ENCODE measurements at places on chromosomes 5 and 9.
A peak's percentile ranks its signal among the peaks of the same experiment; 100 is the strongest.

- no peak for DNase-seq
These were observed 104.8 kb upstream of the RAD23B start for GRCh38 chr9:107178293-107178692.

DNA sequence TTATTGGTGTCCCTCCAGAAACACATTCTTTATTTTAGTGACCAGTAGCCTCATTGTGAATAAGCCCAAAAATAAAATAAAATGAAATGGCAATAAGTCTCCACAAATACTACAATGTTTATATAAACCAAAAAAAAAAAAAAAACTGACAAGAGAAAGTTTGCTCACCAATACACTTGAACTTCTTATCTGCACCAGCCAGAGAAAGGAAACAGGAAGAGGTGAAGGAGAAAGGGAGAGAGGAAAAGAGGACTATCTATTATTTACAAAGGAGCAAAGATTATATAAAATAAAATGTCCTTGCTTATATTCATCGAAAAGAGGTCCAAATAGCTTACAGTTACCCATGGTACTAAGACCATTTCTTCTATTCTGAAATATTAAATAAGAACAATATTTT is 176.4 kb upstream of the CCNG1 start:
- no peak for DNase-seq

DNA sequence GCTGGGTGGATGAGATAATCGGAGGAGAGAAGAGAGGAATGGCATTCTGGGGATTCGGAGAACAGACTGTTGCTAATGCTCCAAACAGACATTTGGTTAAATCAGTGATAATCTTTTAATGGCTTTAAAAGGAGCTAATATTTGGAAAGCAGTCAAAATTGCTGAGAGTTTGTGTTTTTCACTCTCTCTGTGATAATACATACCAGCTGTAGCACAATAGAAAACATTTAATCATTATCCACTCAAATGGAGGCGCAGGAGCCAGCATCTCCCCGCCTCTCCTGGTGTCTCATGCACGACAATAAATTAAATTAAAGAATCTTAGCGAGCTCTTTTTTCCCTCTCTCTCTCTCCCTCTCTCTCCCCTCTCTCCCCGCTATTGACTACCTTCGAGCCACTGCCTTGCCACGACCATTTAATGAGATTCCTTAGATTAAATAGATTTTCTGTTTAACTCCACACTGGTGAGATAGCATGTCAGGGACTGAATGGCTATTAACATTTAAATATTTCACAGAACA is 268.6 kb upstream of the MVB12B start:
- no peak for DNase-seq

DNA sequence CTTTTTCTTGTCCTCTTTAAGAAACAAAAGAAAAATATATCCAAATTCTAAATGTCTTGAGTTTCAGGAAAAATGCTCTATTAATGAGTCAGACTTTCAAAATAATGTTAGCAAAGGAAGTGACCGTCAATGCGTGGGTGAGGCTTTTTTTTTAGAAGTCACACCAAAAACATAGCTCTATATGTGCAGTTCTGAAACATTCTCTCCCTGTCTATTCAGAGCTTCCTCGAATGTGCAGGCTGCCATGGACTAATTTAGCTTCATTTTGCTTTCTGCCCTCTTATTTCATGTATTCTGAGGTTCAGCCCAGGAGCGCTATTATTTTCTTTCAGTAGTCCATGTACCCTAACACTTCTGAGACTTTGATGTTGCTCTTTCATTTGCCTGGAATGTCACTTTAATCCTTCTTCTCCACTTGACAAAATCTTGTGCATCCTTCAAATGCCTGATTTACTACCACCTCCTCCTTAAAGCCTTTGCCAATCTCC is 72.5 kb upstream of the RASA1 start:
- no peak for DNase-seq

GRCh38 chr5:167764641-167765289 is 526.7 kb upstream of the WWC1 start:
- DNase-seq = no peak

- DNase-seq = no peak
These were observed 83.3 kb downstream of the MLLT3 start for GRCh38 chr9:20538956-20539355.

GRCh38 chr9:117800389-117800788 is 96.2 kb downstream of the TLR4 start:
- no peak for DNase-seq

- DNase-seq = no peak
These were observed 3.7 kb downstream of the LCN9 start for GRCh38 chr9:135666534-135667462.

DNA sequence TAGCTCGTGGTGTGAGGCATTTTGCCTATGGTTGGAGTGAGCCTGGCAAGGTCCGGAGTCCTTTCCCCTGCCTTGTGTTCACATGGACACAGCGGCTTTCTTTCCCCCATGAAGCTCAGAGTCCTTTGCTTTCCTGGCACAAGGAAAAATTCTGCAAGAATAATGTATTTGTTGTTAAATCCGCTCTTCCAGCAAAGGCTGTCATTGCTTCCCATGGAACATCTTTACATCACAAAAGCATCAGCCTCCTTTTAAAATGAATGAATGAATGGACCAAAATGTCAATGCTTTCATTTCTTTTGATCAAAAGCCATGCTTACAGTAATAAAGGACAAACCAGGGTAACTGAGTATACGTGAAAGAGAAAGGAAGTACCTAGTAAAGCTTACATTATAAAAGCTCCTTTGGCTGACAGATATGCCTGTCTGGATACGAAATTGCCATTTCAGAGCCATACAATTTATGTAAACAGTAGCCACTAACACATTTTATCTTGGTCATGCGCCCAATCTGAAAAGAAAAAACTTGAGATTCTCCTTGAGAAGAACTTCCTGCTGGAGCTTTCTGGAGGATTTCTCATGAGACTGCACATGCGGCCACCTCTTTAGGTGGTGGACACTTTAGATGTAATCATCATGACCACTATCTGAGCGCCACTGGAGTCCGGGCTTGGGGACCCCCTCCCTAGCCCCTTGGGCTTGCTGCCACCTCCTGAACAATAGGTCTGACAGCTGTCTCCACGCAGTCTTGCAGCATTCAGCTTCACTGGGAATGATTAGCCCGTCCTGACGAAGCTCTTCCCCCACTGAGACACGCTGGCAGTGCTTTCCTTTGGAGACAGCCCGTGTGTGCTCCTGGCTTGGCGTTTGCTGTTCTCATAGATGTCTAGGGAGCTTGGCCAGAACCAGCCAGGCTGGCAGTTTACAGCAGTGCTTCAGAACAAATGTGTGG is 355.9 kb downstream of the ADAMTS6 start:
- DNase-seq = no peak

- DNase-seq = no peak
These were observed 120.1 kb upstream of the TMEM161B start for GRCh38 chr5:88388476-88389337.

DNA sequence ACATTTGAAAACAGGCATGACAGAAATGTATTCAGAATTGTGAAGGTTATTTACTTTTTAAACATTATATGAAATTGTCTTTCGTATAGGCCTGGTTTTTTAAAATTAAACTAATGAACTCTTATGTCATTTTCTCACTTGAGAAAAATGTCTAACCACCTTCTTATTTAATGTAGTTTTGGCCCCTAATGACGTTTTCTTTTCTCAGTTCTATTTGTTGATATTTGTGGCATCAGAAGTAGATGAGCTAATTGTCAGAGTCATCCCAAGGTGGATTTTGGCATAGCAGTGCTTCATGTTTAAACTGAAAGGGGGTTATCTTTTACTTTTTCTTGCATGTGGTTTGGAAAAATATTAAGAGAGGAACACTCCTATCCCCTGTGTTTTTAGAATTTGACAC is 28.2 kb downstream of the TGFBR1 start:
- no peak for DNase-seq

DNA sequence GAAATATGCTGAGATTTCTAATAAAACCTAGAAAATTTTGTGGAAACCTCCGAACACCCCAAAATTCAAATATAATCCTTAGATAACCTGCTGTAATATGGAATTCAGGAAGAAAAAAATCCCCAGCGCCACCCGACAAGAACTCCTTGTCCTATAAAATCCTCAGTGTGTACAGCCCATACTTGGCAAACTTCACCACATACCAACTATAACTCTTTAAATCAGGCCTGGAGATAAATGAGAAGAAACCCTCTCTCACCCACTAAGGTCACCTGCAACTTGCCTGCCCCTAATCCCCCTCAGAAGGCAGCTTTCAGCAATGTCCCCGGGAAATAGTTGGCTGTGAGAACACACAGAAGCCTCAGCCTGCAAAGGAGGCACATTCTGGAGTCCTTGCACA is 90.5 kb downstream of the SH3TC2 start:
- DNase-seq = no peak

DNA sequence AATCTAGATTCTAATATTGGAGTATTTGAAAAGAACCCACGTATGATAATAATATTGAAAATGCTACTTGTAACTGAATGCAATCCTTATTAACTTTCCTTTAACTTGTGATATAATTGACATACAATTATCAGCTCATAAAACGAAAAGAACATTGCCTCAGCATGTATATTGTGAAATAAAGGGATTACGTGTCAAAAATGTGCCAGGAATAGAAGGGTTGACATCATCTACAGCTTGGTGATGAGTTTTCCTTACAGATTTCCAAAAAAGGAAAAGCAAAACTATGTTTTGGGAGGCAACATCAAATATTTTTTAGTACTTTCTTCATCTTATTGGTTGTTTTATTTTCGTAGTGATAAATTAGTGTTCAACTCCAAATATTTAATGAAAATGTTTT is 266.0 kb upstream of the PTGER4 start:
- no peak for DNase-seq

DNA sequence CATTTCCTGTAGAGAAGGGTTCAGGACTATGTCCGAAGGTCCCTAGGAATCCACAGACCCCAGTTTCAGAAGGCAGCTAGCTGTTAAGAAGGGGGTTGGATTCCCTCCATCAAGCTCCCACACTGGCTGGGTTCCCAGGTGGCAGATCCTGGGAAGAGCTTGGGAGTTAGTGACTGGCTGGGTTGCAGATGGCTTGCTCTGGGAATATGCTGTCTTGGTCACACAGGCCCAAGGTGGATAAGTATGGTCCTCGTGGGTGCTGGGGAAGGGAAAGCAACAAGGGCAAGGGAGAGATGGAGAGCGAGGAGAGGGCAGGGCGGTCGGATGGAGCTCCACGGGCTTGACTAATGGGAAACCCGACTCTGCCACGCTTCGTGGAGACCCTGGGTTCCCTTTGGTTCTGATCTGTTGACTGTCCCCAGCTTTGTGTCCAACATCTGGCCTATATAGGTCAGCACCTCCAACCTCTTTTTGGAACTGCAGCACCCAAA is 17.4 kb downstream of the SH3PXD2B start:
- DNase-seq = no peak

DNA sequence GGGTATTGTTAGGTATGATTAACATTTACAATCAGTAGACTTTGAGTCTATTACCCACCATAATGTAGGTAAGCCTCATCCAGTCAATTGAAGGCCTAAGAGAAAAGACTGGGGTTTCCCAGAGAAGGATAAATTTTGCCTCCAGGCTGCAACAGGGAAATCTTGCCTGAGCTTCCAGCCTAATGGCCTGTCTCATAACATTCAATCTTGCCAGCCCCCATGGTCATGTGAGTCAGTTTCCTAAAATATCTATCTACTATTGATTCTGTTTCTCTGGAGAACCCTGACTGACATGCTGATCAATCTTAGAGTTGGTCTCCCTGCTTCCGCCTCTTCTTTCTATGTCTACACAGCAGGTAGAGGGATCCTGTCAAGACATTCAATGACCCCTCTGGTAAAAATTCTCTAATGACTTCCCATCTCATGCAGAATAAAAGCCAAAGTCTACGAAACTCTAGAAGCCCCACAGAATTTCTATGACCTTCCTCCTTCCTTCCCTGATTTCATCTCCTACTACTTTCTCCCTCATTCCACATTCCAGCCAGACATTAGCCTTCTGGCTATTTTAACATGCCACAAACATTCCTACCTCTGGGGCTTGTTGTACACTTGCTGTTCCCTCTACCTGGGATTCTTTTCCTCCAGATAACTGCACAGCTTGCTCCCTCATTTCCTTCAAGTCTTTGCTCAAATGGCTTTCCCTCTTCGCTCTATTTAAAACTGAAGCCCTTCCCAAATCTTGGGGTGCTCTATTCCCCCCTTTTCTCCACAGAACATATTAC is 60.2 kb downstream of the FBXW11 start:
- DNase-seq = no peak

- DNase-seq = no peak
These were observed 34.9 kb upstream of the EPB41L4B start for GRCh38 chr9:109355564-109356297.

DNA sequence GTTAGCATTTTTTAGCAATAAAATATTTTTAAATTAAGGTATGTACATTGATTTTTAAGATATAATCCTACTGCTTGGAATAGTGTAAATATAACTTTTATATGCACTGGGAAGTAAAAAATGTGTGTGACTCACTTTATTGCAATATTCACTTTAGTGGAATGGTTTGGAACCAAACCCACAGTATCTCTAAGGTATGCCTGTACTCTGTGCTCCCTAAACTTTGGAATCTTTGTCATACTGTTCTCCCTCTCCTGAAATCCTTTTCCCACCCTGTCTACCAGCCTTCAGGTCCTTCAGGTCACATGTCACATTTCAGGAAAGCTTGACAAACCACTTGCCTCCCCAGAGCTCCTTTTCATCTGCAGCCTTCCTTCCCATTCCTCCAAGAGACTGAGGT is 308.7 kb downstream of the SPOCK1 start:
- no peak for DNase-seq

- DNase-seq = no peak
These were observed 545.8 kb upstream of the CDH10 start for GRCh38 chr5:25190521-25191000.

DNA sequence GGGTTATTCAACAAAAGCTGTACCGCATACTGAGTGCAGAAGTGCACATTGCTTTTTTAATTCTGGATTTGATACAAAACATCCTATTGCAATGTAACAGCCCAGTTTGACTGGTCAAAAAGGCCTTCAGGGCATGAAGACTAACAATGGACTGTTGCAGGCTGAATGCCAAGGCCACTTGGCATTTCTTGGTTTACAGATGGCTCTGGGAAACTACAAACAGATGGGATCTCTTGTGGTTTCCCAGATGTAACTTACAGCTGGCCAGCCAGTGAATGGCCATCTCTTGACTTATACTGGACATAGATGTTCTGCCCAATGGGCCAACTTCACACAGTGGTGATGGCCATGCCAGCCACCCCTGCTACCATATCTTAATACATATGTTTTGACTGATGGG is 36.8 kb downstream of the UGT3A2 start:
- no peak for DNase-seq

DNA sequence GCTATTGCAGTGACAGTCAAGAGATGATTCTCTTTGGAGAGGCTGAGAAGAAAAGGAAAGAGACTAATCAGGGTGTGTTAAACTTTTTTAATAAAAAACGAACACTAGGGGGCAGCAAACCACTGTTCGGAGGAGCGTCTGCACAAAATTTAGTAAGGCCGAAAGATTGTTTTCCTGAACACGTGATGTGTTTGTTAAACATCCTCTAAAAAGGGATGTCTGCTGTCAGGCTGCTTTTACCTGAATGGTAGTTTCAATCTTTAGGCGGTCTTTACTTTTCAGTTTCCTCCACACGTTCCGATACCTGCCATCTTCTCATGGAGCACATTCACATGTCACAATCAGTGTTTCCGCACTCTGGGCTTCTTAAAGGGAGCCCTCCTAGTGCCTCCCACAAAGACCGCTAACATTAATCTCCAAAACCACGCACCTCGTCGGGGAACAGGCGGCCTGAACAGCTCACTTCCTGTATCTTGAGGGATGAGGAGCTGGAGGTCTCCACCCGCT is 125.2 kb downstream of the GPBP1 start:
- peak; percentile 47 for DNase-seq

- no peak for DNase-seq
These were observed 343.1 kb downstream of the OSTF1 start for GRCh38 chr9:75431375-75431774.

GRCh38 chr9:135641047-135641446 is 1.7 kb upstream of the GLT6D1 start:
- no peak for DNase-seq

All from NCI-H774 (cell line).